Activated CD4-positive, alpha-beta memory T cell treated with anti-CD3 and anti-CD28 coated beads, Interleukin-2, amount 10 ng/mL, durations not matched to agents 7 days and 5 days (primary cell): ENCODE measurements at places on chromosomes 3 and 15. TPM values are rescaled to one million over a fixed set of nuclear protein-coding genes. Genes with fewer than 3 reads are reported as not detected.

The CYP1A2 gene
- not detected for total RNA-seq

- no peak overlapping the region for H3K4me3 ChIP-seq
- no peak overlapping the region for H3K27ac ChIP-seq
- H3K4me1 ChIP-seq = no peaks in the 10 kb centered on the region
- no peaks in the 10 kb centered on the region for H3K36me3 ChIP-seq
- DNase-seq = no peak
- peaks cover 21% of the 10 kb centered on the region for H3K27me3 ChIP-seq
Observed at GRCh38 chr15:63354821-63355650, 26.6 kb downstream of the CA12 start.

The RBP2 gene
- not detected for total RNA-seq

DNA sequence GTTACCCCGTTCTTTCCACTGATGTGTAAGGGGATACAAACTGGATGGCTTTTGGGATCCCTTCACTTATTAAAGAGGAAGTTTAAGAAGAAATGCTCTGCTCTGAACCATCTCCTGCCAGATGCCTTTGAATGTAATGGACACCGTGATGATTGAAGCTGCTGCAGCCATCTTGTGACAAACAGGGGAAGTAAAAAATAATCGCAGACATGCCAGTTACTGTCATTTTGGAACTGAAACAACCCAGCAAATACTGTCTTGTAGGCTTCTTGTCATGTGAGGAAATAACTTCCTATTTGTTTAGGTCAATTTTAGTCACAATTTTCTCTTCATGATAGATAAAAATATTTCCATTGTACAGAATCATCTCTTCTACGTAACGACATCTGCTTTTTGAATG, 224.0 kb downstream of the CHL1 start:
- H3K4me1 ChIP-seq = no peaks in the 10 kb centered on the region
- H3K4me3 ChIP-seq = no peak overlapping the region
- DNase-seq = no peak
- H3K27ac ChIP-seq = no peak overlapping the region
- no peaks in the 10 kb centered on the region for H3K36me3 ChIP-seq
- no peaks in the 10 kb centered on the region for H3K27me3 ChIP-seq

- no peaks in the 10 kb centered on the region for H3K27me3 ChIP-seq
- no peaks in the 10 kb centered on the region for H3K36me3 ChIP-seq
- DNase-seq = no peak
- no peak overlapping the region for H3K4me3 ChIP-seq
Observed at GRCh38 chr3:176469694-176470205, 727.5 kb downstream of the TBL1XR1 start.

The RHCG gene
- not detected for total RNA-seq

DNA sequence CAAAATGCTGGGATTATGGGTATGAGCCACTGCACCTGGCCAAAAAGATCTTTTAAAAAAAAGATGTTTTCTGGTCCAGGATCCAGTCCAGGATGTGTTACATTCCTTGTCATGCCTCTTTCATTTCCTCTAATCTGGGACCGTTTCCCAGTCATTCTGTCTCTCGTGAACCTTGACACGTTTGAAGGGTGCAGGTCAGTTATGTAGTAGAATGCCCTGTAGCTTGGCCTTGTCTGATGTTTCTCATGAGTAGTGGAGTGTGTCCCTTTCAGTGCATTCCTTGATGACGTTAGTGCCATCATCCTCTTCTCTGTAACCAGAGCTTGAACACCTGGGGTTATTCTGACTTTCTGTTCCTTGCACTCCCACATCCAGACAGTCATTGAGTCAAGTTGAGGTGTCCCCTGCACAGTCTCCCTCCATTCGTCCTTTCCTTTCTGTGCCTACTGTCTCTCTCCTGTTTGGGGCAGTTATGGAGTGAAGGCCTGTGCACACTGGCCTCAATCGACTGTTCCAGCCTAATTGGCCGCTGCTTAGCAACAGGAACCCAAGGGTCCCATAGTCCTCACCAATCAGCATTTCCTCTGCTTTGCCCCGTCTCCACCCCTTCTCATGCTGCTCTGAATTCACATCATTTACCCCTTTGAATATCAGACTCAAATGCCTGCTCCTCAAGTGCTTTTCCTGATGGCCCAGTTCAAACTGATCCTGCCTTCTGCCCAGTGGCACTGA, 5.5 kb downstream of the FAM81A start:
- no peaks in the 10 kb centered on the region for H3K36me3 ChIP-seq
- DNase-seq = no peak
- H3K27me3 ChIP-seq = peaks cover 56% of the 10 kb centered on the region

The PCSK6 gene
- total RNA-seq = 0.58 TPM

The EFCC1 gene
- not detected for total RNA-seq

The INSYN1 gene
- total RNA-seq = not detected

DNA sequence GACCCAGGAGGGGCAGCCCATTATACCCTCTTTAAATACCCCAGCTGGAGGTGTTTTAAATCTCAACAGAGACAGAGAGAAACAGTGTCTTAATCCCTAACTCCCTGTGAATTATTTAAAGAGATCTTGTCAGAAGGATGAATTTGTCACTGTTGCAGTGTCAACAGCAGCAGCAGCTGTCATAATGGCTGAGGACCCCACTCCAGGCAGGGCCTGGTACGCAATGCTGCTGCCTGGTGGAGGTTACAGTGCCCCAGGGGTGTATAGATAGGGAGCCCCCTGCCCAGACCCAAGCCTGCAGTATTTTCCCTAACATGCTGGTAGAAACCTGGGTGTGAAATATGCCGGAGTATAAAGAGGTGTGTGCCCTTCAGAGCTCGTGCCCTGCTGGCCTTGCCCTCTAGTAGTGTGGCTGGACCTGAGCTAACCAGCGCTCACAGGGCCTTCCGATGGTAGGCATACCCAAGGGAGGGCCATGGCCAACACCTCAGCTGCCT, 143.0 kb downstream of the EPHB1 start:
- H3K4me1 ChIP-seq = no peaks in the 10 kb centered on the region
- peaks cover 3% of the 10 kb centered on the region for H3K27me3 ChIP-seq
- no peaks in the 10 kb centered on the region for H3K36me3 ChIP-seq
- DNase-seq = no peak
- no peak overlapping the region for H3K4me3 ChIP-seq
- H3K27ac ChIP-seq = no peak overlapping the region

The LRCH3 gene
- total RNA-seq = 58.5 TPM

GRCh38 chr15:52114261-52115055, 1.9 kb upstream of the BCL2L10 start:
- peaks cover 21% of the 10 kb centered on the region for H3K27me3 ChIP-seq
- peaks cover 7% of the 10 kb centered on the region for H3K4me1 ChIP-seq
- H3K36me3 ChIP-seq = no peaks in the 10 kb centered on the region
- no peak overlapping the region for H3K4me3 ChIP-seq

- H3K27me3 ChIP-seq = no peaks in the 10 kb centered on the region
- no peak for DNase-seq
- H3K27ac ChIP-seq = peak overlapping the region; percentile 84
- H3K36me3 ChIP-seq = peaks cover 25% of the 10 kb centered on the region
- H3K4me1 ChIP-seq = peaks cover 48% of the 10 kb centered on the region
Observed at GRCh38 chr3:17740721-17741141, 1.7 kb downstream of the TBC1D5 start.

The EFL1 gene
- 23.1 TPM for total RNA-seq
